ENCODE measurements at places on chromosomes 7 and 10.

DNA sequence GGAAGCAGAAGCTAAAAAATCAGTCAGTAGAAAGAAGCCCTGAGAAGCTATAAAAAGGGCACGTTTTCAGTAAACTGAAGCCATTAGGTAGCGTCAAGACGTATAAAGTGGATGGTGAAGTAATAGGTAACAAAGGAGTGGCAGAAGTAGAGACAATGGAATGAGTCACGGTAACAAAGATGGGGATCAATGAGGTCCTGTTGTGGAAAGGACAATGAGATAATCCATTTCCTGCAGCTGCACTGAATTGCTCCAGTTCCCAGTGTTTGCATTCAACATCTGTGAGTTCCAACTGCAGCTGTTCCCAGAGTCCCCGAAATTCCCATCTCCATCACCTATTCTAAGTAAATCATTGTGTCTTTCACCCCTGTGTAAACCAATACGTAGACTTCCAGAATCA, 4.8 kb upstream of the HYCC1 start:
- peak; percentile 43 for DNase-seq

DNA sequence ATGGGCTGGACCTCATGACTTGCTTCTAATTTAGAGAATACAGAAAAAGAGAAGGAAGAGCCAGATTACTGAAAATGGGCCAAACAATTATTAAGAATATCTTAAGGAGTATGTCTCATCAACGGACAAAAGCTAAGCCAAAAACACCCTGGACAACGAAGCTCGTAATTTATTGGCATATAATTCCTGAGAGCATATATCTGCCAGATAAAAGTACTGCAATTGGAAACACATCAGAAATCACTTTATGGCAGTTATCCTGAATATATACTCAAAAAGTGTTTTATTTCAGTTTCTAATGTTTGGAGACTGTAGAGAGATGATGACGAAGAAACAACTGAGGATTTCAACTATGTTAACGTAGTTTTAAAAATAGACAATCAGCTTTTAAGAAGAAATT, 211.8 kb downstream of the CSTF2T start:
- DNase-seq: no peak

- DNase-seq: no peak
These were observed 22.5 kb downstream of the ORC5 start for GRCh38 chr7:104185346-104185745.

GRCh38 chr10:97726636-97727178, 10.2 kb upstream of the ZFYVE27 start:
- no peak for DNase-seq

DNA sequence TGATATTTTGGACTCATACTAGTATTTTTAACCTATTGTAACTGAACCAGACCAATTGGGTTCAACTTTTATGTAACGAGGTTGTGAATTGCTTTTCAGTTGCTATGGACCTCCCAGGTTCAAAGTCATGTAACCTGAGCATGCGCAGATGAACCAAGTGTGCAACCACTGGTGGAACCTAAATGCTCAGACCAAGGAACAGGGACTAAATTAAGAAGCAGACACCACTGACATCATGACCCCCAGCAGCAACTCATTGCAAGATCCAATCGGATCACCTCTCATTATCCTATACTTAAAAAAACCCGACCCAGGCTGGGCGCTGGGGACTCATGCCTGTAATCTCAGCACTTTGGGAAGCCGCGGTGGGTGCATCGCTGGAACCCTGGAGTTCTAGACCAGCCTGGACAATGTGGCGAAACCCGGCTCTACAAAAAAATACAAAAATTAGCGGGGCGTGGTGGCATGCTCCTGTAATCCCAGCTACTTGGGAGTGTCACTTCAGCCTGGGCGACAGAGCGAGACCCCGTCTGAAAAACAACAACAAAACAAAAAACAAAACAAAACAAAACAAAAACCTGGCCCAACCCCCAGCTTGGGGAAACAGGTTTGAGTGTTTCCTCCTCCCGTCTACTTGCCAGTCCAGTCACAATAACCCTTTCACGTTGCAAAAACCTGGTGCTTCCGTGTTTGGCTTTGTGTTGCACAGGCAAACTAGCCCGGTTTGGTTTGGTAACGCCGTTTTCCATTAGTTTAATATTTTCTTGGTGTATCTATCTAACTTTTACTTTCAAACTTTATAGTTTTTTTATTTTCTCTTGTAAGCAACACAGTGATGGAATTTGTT, 11.3 kb upstream of the ZNF518A start:
- DNase-seq: no peak

DNA sequence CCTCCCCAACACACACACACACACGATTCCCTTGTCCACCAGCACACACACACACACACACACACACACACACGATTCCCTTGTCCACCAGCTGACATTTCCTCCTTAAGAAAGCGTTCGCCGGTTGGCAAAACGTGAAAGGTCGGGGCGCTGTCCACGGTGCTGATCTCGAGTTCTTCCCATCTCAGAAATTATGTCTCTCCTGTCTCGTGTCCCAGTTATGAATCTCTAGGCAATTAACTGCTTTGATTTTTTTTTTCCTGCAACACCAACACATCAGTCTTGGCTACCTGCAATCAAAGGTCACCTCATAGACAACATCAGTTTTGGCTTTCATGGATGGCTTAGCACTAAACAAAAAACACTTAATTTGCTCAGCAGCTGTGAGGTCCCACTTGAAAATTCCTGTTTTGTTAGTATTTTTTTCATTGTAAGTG, 1.9 kb downstream of the INA start:
- no peak for DNase-seq

DNA sequence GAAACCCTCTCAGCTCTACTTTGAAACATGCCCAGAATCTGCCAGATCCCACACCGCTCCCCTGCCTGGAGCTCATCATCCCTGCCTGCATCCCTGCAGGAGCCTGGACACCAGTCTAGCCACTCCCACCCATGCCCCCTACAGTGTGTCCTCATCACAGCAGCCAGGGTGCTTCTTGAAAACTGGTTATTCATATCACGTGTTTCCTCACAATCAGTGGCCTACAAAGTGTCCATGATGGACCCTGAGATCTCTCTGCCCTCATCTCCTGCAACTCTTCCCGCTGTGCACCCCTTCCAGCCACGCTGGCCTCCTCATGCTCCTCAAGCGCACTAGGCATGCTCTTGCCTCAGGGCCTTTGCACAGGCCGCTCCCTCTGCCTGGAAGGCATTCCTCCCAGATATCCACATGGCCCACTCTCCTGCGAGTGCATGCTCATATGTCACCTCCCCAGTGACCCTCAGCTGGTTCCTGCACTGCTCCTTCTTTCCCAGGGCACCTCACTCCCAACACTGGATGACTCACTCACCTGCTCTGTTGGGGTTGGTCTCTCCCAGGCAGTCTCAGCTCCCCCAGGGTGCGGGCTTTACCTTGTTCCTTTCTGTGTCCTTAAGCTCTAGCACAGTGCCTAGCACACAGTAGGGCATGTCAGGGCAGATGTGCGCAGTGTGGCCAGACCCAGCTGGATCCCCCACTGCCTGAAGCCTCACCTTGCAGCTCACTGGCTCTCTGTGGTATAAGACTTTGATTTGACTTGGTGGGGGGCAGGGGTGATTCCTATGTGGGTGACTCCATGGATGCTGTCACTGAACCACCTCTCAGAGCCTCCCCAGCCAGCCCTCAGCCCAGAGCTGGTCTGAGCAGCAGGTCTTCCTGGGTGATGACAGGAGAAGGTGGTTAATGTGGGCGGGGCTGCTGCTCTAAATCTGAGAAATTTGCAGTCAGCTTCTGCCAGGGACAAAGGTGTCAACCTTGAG, 37.3 kb downstream of the CDH23 start:
- DNase-seq: no peak

DNA sequence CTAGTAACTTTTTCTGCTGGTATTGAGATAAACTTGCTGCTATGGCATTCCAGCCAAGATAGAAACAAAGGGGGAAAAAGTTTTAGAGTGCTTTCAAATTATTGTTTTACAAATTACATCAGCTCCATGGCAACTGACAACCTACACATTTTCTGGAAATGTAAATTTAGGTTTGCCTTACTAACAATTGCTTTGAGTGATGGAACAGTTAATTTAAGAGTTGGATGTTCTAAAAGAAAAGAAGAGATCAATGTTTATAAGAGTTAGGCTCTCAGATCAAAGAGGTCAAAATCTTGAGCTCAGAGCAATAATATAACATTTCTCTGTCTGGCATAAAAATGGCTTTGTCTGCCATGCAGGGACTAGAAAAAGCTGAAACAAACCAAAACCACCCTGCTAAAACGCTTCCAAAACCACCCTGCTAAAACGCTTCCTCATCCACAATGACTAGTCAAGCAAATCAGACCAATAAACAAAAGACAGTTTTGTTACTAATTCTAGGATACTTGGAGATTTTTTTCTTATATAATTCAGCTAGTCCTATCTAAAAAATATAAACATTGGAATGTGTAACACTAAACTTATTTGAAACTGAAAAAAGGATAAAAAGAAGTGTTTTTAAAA, 32.3 kb downstream of the ORC5 start:
- no peak for DNase-seq

- DNase-seq: no peak
These were observed 11.3 kb downstream of the SLC16A9 start for GRCh38 chr10:59698326-59698725.

- peak; percentile 20 for DNase-seq
These were observed 8.0 kb downstream of the COA1 start for GRCh38 chr7:43721193-43721806.

- DNase-seq: no peak
These were observed 63.1 kb upstream of the CNTNAP2 start for GRCh38 chr7:146053492-146053891.

DNA sequence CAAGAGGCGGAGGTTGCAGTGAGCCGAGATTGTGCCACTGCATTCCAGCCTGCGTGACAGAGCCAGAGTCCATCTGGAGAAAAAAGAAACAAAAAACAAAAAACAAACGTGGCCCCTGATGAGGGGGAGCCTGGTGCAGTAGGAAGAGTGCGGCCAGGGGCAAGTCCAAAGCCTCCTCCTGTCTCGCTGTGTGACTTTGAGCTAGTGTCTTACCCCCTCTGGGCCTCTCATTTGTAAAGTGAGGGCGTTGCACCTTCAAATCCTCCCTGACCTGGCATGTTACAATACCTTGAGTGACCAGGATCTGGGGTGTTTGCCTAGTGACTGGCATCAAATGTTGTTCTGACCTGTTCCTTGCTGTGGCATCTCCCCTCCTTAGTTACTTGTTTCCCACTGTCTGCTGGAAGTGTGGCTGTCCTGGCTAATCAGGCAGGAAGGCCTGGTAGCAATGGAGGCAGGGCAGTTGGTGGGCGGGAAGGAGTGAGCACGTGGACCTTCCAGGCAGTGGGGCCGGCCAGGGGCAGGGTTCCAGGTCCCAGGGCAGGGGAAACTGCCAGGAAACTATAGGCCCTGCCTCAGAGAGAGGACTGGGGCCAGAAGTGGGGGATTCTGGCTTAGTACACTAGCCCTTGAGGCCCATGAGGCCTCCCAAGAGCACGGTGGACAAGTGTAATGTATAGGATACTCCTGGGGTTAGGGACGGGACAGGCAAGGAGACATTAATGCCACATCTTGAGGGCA, 24.5 kb upstream of the GOLGA7B start:
- DNase-seq: no peak

GRCh38 chr10:97842656-97843280, 6.9 kb upstream of the GOLGA7B start:
- no peak for DNase-seq

DNA sequence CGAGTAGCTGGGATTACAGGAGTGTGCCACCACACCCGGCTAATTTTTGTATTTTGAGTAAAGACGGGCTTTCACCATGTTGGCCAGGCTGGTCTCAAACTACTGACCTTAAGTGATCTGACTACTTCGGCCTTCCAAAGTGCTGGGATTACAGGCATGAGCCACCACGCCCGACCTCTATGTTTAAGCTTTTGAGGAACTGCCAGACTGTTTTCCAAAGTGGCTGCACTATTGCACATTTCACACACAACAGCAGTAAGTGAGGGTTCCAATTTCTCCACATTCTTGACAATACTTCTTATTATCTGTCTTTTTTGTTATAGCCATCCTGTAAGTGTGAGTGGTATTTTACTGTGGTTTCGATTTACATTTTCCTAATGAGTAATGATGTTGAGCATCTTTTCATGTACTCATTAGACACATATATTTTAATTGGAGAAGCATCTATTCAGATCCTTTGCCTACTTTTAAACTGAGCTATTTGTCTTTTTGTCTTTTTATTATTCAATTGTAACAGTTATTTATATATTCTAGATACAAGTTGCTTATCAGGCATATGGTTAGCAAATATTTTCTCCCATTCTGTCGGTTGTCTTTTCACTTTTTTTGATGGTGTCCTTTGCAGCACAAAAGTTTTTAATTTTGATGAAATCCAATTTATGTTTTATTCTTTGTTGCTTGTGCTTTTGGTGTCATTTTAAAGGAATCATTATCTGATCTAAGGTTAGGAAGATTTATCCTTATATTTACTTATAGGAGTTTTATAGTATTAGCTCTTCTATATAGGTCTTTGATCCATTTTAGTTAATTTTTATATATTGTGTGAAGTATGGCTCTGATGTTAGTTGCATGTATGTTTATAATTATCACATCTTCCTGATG, 12.8 kb upstream of the IRF5 start:
- no peak for DNase-seq

- no peak for DNase-seq
These were observed 295.0 kb upstream of the IGFBP3 start for GRCh38 chr7:46215987-46216567.

DNA sequence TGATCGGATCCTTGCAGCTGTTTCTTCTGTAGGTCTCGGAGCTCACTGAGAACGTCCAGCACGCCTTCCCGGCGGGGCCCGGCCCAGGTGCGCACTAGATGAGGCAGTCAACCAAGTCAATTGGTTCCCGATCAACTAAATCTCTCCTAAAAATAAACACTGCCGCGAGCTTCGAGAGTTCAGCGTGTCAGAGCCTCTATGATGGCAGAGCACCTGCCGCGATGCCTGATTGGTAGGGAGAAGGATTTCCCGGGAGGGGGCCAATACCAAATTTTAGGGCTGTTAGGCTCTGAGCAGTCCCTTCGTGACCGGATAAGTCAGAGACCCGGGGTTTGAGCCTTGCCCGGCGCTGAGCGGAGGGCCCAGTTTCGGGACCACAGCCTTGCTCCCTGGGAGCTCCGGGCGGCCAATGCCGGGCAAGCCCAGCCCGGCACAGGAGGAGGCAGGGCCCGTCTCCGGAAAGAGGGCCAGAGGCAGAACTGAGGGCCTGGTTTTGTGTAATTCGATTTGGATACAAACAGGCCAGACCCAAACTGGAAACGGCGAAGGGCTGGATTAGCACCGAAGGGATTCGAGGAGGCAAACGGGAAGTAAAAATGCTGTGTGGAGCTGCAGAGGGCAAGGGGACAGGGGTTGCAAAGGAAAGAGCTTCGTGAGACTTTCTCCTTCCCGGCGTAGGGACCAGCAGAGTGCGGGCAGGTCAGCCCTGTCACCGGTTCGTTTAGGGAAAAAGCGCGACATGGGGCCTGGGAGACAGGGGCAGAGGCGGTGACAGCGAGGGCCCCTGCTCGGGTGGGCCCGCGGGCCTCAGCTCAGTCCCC, 569 bp downstream of the SLC26A5 start:
- DNase-seq: no peak

- DNase-seq: no peak
These were observed 130.9 kb downstream of the BMPER start for GRCh38 chr7:34036051-34036920.

Measured in COR-L47 (cell line).